Breast epithelium (tissue), 4 donors: ENCODE measurements at places on chromosomes 1 and 21. TPM values are rescaled to one million over a fixed set of nuclear protein-coding genes. Genes with fewer than 3 reads are reported as not detected.
A peak's percentile ranks its signal among the peaks of the same experiment; 100 is the strongest.

ADAM30 gene
- not detected for total RNA-seq

C1QTNF12 gene
- total RNA-seq: not detected

CR1 gene
- 14.7 TPM for total RNA-seq

WNT3A gene
- total RNA-seq: not detected

GSTM1 gene
- total RNA-seq: not detected

S100B gene
- 25.6 TPM for total RNA-seq

DNAJC8 gene
- 67.8 TPM for total RNA-seq

IL19 gene
- not detected for total RNA-seq

DNA sequence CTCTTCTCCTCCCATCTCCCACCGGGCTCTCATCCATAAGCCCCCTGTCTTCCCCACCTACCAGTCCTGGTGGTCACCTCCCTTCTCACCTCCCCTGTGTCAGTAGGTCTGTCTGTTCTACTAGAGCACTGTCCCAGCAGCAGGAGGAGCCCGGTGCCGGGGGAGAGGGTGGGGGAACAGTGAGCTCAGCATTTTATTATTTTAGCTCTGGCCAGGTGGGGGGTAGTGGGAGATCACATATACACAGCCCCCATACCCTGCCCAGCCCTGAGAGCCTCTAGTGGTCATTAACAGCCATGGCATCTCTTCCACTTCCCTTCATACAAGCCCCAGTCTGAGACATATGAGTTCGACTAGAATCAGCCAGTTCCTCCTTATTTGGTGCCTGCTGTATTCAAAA, at the start of gene TMOD4:
Gene TMOD4, minus strand, starts transcription at position 119 of the 400 bp plus-strand sequence. CDS start 1,106 bp downstream, outside the sequence.
- no peaks in the 10 kb centered on the region for H3K4me1 ChIP-seq
- no peak within 1 kb of the TSS for H3K4me3 ChIP-seq
- H3K27me3 ChIP-seq: no peaks in the 10 kb centered on the region
- H3K27ac ChIP-seq: no peak within 1 kb of the TSS
- H3K36me3 ChIP-seq: no peaks in the 10 kb centered on the region
- no peak for DNase-seq

DNA sequence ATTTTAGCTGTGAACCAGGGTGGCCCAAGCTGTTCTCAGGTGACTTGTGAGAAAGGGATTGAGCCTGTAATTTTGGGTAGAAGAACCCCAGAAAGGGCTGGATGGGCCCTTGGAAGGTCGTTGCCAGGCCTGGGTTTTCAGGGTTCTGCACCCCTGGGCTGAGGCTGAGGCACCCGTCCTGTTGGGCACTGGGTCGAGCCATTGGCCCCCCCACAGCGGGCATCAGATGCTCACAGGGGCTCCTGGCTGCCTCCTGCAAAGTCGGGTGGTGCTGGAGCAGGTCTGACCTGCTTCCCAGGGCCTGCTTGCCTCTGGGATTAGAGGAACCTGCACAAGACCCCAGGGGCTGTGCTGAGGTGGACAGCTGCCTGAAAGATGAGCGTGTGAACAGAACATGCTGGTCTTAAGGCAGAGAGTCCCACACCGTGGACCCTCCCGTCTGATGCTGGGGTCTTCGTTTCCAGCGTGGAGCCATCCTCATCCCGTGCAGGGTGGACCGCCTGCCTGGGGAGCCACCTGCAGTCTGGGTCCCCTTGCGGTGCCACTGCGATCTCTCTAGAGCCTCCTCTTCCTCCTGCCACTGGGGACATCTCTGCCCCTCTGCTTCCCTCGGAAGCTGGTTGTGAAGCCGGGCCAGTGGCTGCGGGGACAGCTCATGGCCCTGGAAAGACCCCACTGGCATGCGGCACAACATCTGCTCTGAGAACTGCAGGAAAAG, 1.7 kb upstream of the TRPM2 start:
- H3K27me3 ChIP-seq: peaks cover 18% of the 10 kb centered on the region
- DNase-seq: no peak
- no peak overlapping the region for H3K27ac ChIP-seq
- H3K4me3 ChIP-seq: no peak overlapping the region
- no peaks in the 10 kb centered on the region for H3K36me3 ChIP-seq
- peaks cover 4% of the 10 kb centered on the region for H3K4me1 ChIP-seq

DNA sequence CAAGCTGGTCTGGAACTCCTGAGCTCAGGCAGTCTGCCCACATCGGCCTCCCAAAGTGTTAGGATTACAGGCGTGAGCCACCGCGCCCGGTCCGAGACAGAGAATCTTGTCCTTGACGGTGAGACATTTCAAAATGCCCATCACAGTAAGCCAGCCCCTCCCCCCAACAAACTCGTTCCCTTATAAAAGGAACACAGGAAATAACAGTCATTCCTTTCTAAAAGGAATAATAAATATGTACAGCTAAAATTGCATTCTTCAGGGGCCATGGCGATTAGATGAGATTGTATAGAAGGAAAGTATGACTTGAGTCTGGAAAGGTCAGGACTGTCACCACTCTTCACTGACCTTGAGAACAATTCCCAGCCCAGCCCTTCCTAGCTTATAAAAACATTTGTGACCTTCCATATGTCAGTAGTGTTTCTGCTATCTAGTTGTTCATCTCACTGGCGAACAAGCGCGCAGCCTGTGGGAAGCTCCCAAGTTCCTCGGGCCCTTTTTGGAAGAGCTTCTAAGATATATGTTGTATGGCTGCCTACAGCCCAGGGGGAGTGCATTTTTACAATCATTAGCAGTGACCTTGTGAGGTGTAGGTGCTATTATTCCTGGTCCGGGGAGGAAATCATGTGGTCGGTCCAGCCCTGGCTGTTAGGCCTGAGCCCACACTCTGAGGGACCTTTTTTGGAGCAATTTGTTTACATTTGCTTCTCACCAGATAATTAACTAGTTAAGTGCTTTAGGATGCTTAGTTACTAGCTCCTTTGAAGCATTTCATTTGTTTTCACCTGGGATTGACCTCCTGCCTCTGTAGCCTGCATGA, 8.7 kb downstream of the SZRD1 start:
- H3K36me3 ChIP-seq: no peaks in the 10 kb centered on the region
- peak overlapping the region; percentile 30 for H3K27ac ChIP-seq
- DNase-seq: no peak
- H3K27me3 ChIP-seq: no peaks in the 10 kb centered on the region

DNA sequence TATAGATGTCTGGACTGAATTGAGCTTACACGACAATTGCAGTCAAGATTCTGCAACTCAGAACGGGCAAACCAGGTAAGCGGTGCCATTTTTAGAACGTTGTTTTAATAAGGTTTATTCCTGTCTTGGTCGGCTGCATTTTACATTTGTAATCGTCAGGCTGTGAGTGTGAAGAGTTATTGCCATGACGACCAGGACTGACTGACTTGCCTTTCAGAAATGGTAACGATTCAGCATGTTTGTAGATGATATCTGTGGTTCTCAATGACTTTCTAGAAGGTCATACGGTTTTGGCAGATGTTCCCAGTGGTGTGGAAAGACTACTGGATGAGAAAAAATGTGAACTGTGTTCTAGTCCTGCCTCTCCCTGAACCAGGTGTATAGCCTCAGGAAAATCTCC, 271.3 kb upstream of the B3GALT2 start:
- H3K4me1 ChIP-seq: no peaks in the 10 kb centered on the region
- H3K27ac ChIP-seq: no peak overlapping the region
- H3K27me3 ChIP-seq: no peaks in the 10 kb centered on the region
- no peaks in the 10 kb centered on the region for H3K36me3 ChIP-seq
- DNase-seq: no peak
- no peak overlapping the region for H3K4me3 ChIP-seq

DNA sequence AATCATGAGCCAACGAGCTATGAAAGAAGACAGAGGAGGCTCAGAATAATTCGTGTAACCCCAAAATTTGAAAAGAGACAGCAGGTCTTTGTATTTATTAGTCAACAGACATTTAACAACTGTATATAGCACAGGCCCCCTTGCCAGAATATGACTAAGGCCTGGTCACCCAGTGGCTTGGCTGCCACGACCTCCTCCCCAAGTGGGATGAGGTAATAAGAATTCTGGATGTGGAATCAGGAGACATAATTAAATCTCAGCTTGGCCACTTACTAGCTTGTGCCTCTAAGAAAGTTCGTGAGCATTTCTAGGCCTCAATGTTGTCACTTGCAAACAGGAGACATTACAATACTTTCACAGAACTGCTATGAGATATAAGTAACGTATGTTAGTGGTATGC, 134.2 kb upstream of the TNFSF4 start:
- no peak overlapping the region for H3K4me3 ChIP-seq
- no peaks in the 10 kb centered on the region for H3K27me3 ChIP-seq
- no peak for DNase-seq
- H3K27ac ChIP-seq: no peak overlapping the region
- no peaks in the 10 kb centered on the region for H3K36me3 ChIP-seq

DNA sequence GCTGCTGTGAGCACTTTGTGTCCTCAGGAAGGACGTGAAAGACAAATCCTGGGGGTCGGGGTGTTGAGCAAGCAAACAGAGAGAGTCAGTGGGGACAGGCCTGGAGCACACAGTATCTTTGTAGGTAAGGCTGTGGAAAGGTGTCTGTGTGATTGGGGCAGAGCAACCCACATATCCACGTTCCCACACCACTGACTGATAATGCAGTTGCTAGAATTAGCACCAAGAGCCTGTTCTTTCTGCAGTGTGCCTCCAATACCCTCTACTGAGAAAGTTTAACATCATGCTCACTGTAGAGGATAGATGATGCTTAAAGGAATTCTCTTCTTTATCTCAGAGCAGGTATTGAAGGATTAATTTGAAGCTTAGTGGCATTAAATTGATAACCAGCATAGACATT, 161.1 kb downstream of the PIK3R3 start:
- H3K27ac ChIP-seq: no peak overlapping the region
- no peaks in the 10 kb centered on the region for H3K27me3 ChIP-seq
- no peaks in the 10 kb centered on the region for H3K36me3 ChIP-seq
- H3K4me1 ChIP-seq: no peaks in the 10 kb centered on the region
- no peak overlapping the region for H3K4me3 ChIP-seq

GRCh38 chr1:76690766-76691165, 176.5 kb upstream of the ST6GALNAC5 start:
- no peak for DNase-seq
- no peaks in the 10 kb centered on the region for H3K4me1 ChIP-seq
- H3K27ac ChIP-seq: no peak overlapping the region
- no peaks in the 10 kb centered on the region for H3K27me3 ChIP-seq
- no peak overlapping the region for H3K4me3 ChIP-seq
- no peaks in the 10 kb centered on the region for H3K36me3 ChIP-seq

GRCh38 chr21:36980280-36981048, 14.0 kb upstream of the HLCS start:
- H3K4me3 ChIP-seq: peak overlapping the region; percentile 56
- no peaks in the 10 kb centered on the region for H3K27me3 ChIP-seq
- no peaks in the 10 kb centered on the region for H3K36me3 ChIP-seq
- peaks cover 10% of the 10 kb centered on the region for H3K4me1 ChIP-seq
- peak overlapping the region; percentile 85 for H3K27ac ChIP-seq
- peak; percentile 60 for DNase-seq

GRCh38 chr1:212671342-212672031, 28.2 kb downstream of the BATF3 start:
- H3K27me3 ChIP-seq: no peaks in the 10 kb centered on the region
- no peak overlapping the region for H3K27ac ChIP-seq
- no peak for DNase-seq

- H3K36me3 ChIP-seq: no peaks in the 10 kb centered on the region
- no peak overlapping the region for H3K4me3 ChIP-seq
- H3K27ac ChIP-seq: no peak overlapping the region
- DNase-seq: no peak
Measured at GRCh38 chr1:192588546-192588945, 13.0 kb downstream of the RGS1 start.

DNA sequence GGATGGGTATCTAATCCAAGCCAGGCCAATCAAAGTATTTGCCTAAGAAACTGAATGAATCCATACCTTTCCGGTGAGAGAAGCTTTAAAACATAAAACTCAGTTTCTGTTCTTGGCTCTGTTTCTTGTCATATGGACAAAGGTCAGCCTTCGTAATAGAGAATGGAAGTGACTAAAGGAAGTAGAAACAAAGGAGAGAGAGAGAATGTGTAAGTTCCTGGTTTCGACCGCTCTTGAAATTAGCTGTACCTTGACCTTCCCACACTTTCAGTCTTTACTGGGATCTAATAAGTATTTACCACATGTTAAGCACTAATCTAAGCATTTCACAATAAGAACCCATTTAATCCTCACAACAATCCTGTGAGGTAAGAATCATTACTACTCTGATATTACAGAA, 19.6 kb upstream of the CLCA4 start:
- no peak overlapping the region for H3K4me3 ChIP-seq
- no peaks in the 10 kb centered on the region for H3K4me1 ChIP-seq

DNA sequence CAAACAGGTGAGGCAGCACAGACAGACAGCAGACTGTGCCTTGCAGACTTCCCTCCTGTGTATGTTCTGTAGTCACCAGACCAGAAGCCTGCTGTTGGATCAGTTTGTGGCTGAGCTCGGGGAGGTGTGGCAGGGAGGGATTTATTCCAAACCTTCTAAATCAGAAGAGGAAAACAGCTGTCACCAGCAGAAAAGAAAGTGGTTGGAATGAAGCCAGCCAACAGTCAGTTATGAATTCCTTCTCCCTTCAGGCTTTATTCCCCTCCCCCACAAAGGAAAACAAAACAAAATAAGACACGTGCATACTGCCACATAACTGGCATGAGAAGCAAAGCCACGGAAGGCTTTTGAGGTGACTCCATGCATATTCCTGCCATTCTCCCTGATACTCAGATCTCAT, 19.0 kb upstream of the PIGV start:
- H3K36me3 ChIP-seq: peaks cover 7% of the 10 kb centered on the region
- no peak for DNase-seq
- no peak overlapping the region for H3K4me3 ChIP-seq
- peak overlapping the region; percentile 60 for H3K27ac ChIP-seq
- no peaks in the 10 kb centered on the region for H3K27me3 ChIP-seq

- DNase-seq: no peak
- H3K4me3 ChIP-seq: no peak overlapping the region
- H3K27me3 ChIP-seq: no peaks in the 10 kb centered on the region
- peak overlapping the region; percentile 77 for H3K27ac ChIP-seq
- H3K36me3 ChIP-seq: no peaks in the 10 kb centered on the region
Measured at GRCh38 chr1:119160409-119160808, 20.0 kb upstream of the WARS2 start.

GRCh38 chr1:8461351-8462110, 143.6 kb downstream of the SLC45A1 start:
- no peaks in the 10 kb centered on the region for H3K36me3 ChIP-seq
- no peaks in the 10 kb centered on the region for H3K27me3 ChIP-seq
- no peak overlapping the region for H3K4me3 ChIP-seq
- peak overlapping the region; percentile 79 for H3K27ac ChIP-seq
- peaks cover 22% of the 10 kb centered on the region for H3K4me1 ChIP-seq
- no peak for DNase-seq

- H3K36me3 ChIP-seq: no peaks in the 10 kb centered on the region
- H3K4me1 ChIP-seq: peaks cover 3% of the 10 kb centered on the region
- no peak for DNase-seq
- H3K4me3 ChIP-seq: peak overlapping the region; percentile 71
- no peaks in the 10 kb centered on the region for H3K27me3 ChIP-seq
Measured at GRCh38 chr1:229272164-229273158, 1.6 kb downstream of the RAB4A start.

GRCh38 chr1:153343811-153344717, 4.6 kb downstream of the PGLYRP4 start:
- no peak overlapping the region for H3K27ac ChIP-seq
- H3K36me3 ChIP-seq: no peaks in the 10 kb centered on the region
- no peak overlapping the region for H3K4me3 ChIP-seq
- DNase-seq: no peak

GRCh38 chr21:44903689-44904088, 17.0 kb downstream of the ITGB2 start:
- H3K27me3 ChIP-seq: no peaks in the 10 kb centered on the region
- no peaks in the 10 kb centered on the region for H3K4me1 ChIP-seq
- no peaks in the 10 kb centered on the region for H3K36me3 ChIP-seq
- no peak overlapping the region for H3K4me3 ChIP-seq
- DNase-seq: no peak
